ENCODE measurements at places on chromosomes 7 and 10. TPM values are rescaled to one million over a fixed set of nuclear protein-coding genes. Genes with fewer than 3 reads are reported as not detected.

- H3K4me3 ChIP-seq: no peak overlapping the region
- H3K27me3 ChIP-seq: peaks cover 11% of the 10 kb centered on the region
- DNase-seq: peak; percentile 29
- H3K36me3 ChIP-seq: peaks cover 1% of the 10 kb centered on the region
- H3K27ac ChIP-seq: no peak overlapping the region
- H3K4me1 ChIP-seq: peaks cover 12% of the 10 kb centered on the region
These were observed 196.8 kb downstream of the SKAP2 start for GRCh38 chr7:26667514-26668133.

GRCh38 chr10:22999942-23000341, 72.1 kb downstream of the ARMC3 start:
- no peaks in the 10 kb centered on the region for H3K36me3 ChIP-seq
- DNase-seq: no peak
- peaks cover 34% of the 10 kb centered on the region for H3K27me3 ChIP-seq
- H3K4me3 ChIP-seq: no peak overlapping the region

- H3K27me3 ChIP-seq: no peaks in the 10 kb centered on the region
- no peak overlapping the region for H3K4me3 ChIP-seq
- no peak for DNase-seq
- no peaks in the 10 kb centered on the region for H3K4me1 ChIP-seq
- no peaks in the 10 kb centered on the region for H3K36me3 ChIP-seq
These were observed 51.8 kb upstream of the FAM3C start for GRCh38 chr7:121447911-121448300.

GRCh38 chr10:61554925-61555324, 101.7 kb upstream of the TMEM26 start:
- H3K27me3 ChIP-seq: no peaks in the 10 kb centered on the region
- H3K4me3 ChIP-seq: no peak overlapping the region
- no peak for DNase-seq
- no peak overlapping the region for H3K27ac ChIP-seq
- H3K4me1 ChIP-seq: no peaks in the 10 kb centered on the region
- no peaks in the 10 kb centered on the region for H3K36me3 ChIP-seq

- H3K4me1 ChIP-seq: peaks cover 31% of the 10 kb centered on the region
- DNase-seq: peak; percentile 47
- H3K36me3 ChIP-seq: peaks cover 1% of the 10 kb centered on the region
- peak overlapping the region; percentile 76 for H3K27ac ChIP-seq
- H3K4me3 ChIP-seq: peak overlapping the region; percentile 76
These were observed 102.8 kb upstream of the ZNF438 start for GRCh38 chr10:31134311-31134952.

- no peak for DNase-seq
- H3K27me3 ChIP-seq: peaks cover 82% of the 10 kb centered on the region
- H3K4me1 ChIP-seq: peaks cover 4% of the 10 kb centered on the region
- H3K4me3 ChIP-seq: no peak overlapping the region
These were observed 24.9 kb downstream of the SKIDA1 start for GRCh38 chr10:21500578-21500910.

- no peak for DNase-seq
- peaks cover 6% of the 10 kb centered on the region for H3K4me1 ChIP-seq
- no peak overlapping the region for H3K27ac ChIP-seq
- H3K4me3 ChIP-seq: no peak overlapping the region
These were observed 10.1 kb upstream of the CELF2 start for GRCh38 chr10:11007476-11008020.

DNA sequence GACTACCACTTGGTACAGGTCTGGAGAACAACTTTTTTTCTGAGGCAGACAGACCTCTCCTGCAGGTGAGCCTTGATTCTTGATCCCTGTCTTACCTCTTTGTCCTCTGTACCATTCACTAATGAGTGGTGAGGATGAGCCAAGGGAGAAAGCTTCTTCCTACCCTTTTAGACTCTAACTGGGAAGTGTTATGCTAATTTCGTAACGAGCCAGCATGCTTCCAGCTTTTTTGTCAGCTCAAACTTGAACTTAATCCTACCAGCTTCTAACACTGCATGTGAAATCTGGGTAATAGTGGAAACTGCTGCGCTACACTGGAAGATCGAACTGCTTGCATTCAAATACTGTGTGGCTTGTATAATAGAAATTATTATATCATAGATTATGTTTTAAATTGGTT, 87.0 kb downstream of the NEUROD6 start:
- H3K27me3 ChIP-seq: peaks cover 3% of the 10 kb centered on the region
- no peaks in the 10 kb centered on the region for H3K36me3 ChIP-seq
- no peak overlapping the region for H3K27ac ChIP-seq
- DNase-seq: no peak
- no peaks in the 10 kb centered on the region for H3K4me1 ChIP-seq

DNA sequence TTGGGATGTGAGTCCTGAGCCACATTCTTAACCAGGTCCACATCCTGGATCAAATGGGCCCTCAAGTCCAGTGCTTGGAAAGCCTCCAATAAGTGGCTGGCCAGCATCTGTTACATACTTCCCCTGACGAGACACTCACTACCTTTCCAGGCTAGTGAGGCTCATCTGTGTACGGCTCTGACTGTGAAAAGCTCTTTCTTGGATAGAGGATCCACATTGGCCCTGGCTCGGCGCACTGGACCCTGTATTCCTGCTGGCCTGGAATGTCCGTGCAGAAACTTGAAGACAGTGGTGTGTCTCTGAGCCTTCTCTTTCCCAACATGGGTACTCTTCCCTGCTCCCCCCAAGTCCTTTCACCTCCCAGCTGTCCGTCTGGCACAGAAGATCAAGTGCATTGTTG, 35.5 kb downstream of the MYL10 start:
- H3K4me1 ChIP-seq: no peaks in the 10 kb centered on the region
- H3K27ac ChIP-seq: no peak overlapping the region
- H3K4me3 ChIP-seq: no peak overlapping the region

- H3K4me3 ChIP-seq: peak overlapping the region; percentile 88
- peaks cover 11% of the 10 kb centered on the region for H3K4me1 ChIP-seq
- H3K27ac ChIP-seq: no peak overlapping the region
- DNase-seq: no peak
These were observed 584 bp upstream of the RUNDC3B start for GRCh38 chr7:87627634-87627994.

DNA sequence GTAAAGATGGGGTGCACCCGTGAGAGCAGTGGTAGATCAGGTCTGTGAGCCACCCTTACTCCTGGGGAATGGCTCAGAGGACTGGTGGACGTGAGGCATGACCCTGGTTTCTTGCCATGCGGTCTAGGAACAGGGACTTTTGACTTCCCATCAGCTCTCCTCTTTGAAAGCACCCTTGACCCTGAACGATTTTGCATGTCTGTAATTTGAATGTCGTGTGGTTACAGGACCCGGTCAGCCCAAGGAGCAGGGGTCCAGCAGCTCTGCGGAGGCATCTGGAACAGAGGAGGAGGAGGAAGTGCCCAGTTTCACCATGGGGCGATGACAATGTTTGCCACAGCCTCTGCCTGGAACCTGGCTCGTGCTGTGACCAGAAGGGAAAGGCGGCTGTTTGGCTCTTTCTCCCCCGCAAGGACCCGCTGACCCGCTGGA, 8.6 kb upstream of the ORAI2 start:
- H3K27ac ChIP-seq: peak overlapping the region; percentile 99
- H3K27me3 ChIP-seq: no peaks in the 10 kb centered on the region
- no peak for DNase-seq

Gene TECPR1
- total RNA-seq: 78.9 TPM

Gene SLC18A2
- 0.17 TPM for total RNA-seq

Gene C7orf57
- 0.14 TPM for total RNA-seq

Measured in activated naive CD8-positive, alpha-beta T cell treated with anti-CD3 and anti-CD28 coated beads, Interleukin-2, amount 10 ng/mL, durations not matched to agents 7 days and 5 days (primary cell).